Gastroesophageal sphincter (tissue), 4 donors: ENCODE measurements at places on chromosomes 4 and X. TPM values are rescaled to one million over a fixed set of nuclear protein-coding genes. Genes with fewer than 3 reads are reported as not detected.

GRCh38 chrX:73069365-73070035 lies 9.8 kb downstream of the PABPC1L2A start:
- ATAC-seq: no peak

DNA sequence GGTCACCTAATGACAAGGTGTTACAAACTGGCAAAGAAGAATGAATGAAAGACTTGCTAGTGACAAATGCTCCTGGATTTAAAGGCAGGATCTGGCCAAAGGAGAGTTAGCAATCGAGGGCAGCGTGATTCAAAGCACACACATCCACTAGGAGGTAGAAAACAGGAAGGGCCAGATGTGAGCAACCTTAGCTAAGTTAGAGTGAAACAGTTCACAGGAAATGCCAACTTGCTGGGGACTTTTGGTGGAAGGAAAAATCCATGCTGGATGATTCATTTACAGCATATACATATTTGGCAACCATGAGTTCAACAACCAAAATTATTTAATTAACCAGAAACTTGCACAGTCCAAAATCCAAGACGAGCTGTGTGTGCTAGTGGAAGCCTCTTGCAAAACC lies 276.9 kb downstream of the PTTG2 start:
- no peak for ATAC-seq

DNA sequence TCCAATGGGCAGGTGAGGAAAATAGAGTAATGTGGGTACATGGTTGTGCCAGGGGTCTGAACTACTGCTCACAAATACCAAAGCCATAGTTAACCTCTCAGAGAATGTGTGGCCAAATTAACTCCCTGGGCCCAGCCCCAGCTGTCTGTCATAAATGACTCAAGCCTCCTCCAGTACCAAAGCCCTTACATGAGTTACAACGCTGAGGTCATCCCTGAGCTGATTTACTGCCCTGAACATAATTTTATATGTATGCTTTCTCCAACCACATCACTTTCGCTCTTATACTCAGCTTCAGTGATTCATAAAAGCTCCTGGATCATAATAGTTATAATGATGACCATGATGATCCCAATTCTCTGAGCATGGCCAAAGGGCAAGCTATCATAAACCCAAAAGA lies 283.9 kb downstream of the NKX6-1 start:
- no peak for ATAC-seq

- ATAC-seq: no peak
Observed at GRCh38 chr4:949656-950055, 17.4 kb downstream of the TMEM175 start.

GRCh38 chr4:108900018-108900580 lies 137.2 kb upstream of the ETNPPL start:
- ATAC-seq: no peak

GRCh38 chr4:5710065-5710960 lies 688 bp upstream of the EVC start:
- peak; percentile 16 for ATAC-seq

DNA sequence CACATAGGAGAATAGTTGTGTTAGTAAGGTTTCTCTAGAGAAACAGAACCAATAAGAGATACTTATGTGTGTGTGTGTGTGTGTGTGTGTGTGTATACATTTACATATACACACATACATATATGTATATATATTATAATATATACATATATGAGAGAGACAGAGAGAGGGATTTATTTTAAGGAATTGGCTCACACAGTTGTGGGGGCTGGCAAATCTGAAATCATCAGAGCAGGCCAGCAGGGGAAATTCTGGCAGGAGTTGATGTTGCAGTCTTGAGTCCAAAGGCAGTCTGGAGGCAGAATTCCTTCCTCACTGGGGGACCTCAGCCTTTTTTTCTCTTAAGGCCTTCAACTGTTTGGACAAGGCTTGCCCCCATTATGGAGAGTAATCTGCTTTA lies 38.6 kb upstream of the NHS start:
- ATAC-seq: no peak

GRCh38 chr4:149306537-149306936 lies 509.1 kb downstream of the IQCM start:
- no peak for ATAC-seq

- peak; percentile 70 for ATAC-seq
Observed at GRCh38 chr4:98491899-98492559, 166.4 kb downstream of the TSPAN5 start.

DNA sequence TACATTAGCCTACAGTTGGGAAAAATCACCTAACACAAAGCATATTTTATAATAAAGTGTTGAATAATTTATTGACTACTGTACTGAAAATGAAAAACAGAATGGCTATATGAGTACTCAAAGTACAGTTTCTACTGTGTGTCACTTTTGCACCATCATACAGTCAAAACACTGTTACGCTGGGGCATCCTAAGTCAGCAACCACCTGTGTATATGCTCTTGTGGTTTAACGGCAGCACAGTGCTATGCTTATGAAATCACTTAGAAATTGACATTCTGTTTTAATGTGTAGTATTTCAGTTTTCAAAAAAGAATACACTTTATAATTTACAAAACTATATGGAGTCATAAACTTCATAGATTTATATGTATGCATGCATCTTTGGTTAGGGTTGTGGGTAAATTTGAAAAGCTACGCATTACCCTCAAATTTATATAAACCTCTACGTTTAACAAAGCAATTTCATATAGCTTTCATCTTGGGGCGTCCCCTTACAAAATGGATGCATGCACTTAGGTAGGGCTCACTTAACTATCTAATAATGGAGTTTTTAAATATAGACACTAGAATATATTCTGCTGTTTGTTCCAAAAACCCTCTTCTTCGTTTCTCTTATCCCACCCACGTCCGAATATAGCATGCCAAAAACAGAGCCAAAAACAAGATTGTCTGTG lies 690 bp upstream of the NEIL3 start:
- no peak for ATAC-seq

DNA sequence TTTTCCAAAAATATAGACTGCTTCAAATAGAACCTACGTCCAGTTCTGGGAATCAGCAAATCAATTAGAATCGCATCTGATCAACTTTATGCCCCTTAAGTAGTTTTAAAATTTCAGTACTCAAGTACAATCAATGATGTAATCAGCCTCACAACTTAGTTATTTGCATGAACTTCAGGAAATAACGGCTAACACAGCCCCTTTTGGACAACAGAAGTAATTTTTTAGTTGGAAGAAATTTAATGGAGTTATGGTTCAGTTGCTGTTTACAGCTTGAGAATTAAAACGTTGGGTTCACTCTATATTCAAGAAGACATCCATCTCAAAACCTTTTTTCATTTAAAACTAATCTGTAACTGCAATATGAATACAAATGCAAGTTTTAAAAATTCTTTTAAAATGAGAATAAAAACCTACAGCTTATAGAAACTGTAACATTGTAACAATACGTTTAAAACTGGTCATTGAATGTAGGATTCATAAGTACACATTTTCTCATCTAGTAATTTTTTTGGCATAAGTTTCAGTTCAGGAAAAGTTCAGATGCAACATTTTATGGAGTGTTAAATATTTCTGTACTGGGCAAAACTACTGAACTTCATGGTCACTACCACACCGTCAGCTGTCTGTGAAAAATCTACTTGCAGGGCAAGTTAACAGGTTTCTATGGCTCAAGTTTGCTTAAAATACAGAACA lies 956 bp downstream of the TAPT1 start:
- no peak for ATAC-seq

DNA sequence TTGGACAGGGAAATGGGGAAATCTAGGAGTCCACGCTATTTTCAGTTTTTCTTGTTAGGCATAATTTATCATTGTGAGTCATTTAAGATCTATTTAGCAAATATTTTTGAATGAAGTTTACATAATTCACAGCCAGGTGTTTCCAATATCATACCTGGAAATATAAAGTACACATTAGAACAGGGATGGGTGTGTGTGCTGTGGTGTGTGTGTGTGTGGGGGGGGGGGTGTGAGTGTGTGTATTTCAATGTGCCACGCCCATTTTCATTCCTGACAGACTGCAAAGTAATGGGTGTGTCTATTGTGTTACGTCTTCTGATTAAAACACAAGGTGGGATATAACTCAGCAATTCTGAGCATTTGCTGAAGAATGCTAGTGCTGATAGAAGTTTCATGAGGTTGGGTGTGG lies 33.2 kb downstream of the ARHGAP10 start:
- ATAC-seq: no peak

DNA sequence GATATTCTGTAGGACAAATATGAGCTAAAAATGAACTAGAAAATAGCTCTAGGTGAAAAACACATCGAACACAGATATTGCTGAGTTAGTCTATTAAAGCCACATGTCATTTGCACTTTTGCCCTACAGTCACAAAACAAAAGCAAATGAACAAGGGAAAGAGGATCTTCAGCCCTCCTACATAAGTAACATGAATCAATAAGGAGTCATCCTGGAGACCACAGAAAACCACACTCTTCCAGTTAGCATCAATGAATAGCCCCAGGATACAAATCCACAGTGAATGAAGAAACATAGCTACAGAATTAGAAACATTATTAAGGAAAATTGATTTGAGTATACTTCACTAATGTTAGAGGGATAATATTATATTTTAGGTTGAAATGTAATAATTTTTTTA lies 311.4 kb downstream of the MAPK10 start:
- ATAC-seq: no peak

TSC22D3 gene
- 849 TPM for total RNA-seq

FHL1 gene
- total RNA-seq: 4,363 TPM

KIAA1210 gene
- total RNA-seq: 0.12 TPM

EDNRA gene
- 18.7 TPM for total RNA-seq

PFKFB1 gene
- total RNA-seq: not detected

GAGE1 gene
- not detected for total RNA-seq

CDKL5 gene
- 9.7 TPM for total RNA-seq
